ENCODE measurements at places on chromosomes 3 and 15. TPM values are rescaled to one million over a fixed set of nuclear protein-coding genes. Genes with fewer than 3 reads are reported as not detected.

XYLB gene
- 6.2 TPM for total RNA-seq

NR2E3 gene
- 0.72 TPM for total RNA-seq

SCG5 gene
- 2.6 TPM for total RNA-seq

STRIT1 gene
- total RNA-seq = not detected

SLC51A gene
- total RNA-seq = not detected

ERICH6 gene
- not detected for total RNA-seq

CSPG5 gene
- 0.81 TPM for total RNA-seq

GRCh38 chr3:86702381-86702958, 288.5 kb downstream of the VGLL3 start:
- no peak overlapping the region for H3K4me3 ChIP-seq
- no peaks in the 10 kb centered on the region for H3K27me3 ChIP-seq
- no peaks in the 10 kb centered on the region for H3K36me3 ChIP-seq

GRCh38 chr3:126704494-126705214, 614 bp downstream of the CHCHD6 start:
- no peaks in the 10 kb centered on the region for H3K27me3 ChIP-seq
- H3K36me3 ChIP-seq = no peaks in the 10 kb centered on the region
- no peak overlapping the region for H3K27ac ChIP-seq
- H3K4me3 ChIP-seq = peak overlapping the region; percentile 74

DNA sequence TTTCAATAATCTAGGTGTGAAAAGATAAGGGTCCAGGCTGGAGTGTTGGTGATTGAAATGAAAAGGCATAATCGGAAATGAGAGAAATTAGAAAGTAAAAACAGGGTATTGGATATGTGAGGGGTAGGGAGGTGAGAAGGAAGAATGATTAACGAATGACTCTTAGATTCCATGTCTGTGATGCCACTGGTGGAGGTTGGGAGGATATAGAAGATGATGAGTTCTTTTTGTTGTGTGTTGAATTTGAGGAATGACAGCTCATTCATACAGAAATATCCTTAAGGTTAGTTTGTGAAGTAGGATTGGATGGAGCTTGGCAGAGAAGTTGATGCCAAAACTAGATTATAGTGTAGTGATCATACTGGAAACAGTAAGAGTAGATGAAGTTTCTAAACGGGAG, 72.2 kb upstream of the CCNL1 start:
- no peaks in the 10 kb centered on the region for H3K4me1 ChIP-seq
- H3K27ac ChIP-seq = no peak overlapping the region
- H3K4me3 ChIP-seq = no peak overlapping the region

DNA sequence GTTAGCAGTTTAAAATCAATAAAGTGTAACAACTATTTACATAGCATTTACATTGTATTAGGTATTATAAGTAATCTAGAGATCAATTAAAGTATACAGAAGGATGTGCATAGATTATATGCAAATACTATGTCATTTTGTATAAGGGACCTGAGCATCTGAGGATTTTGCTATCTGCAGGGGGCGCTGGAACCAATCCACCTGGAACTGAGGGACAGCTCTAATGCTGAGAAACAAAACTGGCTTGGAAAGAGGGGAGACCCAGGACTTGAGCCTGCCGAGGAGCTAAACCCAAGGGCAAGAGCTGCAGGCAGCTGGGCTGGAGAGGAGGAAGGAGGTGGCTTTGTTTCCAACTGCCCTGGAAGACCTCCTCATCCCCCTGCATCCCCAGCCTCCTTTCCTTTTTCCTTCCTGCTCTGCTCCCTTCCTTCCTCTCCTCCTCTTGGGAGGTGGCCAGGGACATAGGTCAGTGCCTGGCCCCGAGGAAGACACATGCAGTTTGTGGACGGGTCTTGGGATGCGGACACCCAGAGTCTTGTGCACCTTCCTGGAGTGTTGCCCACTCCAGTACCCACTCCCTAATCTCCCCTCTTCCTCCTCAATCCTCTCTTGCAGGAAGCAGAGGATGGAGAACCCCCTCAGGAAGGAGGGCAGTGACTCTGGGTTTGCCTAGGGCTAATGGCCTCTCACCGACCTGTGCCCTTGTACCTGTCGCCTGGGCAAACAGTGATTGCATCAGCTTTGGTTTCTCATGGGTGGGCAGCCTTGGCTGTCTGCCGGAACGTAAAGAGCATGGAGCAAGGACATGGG, 825 bp upstream of the RTP3 start:
- no peak for DNase-seq
- H3K27me3 ChIP-seq = no peaks in the 10 kb centered on the region
- H3K4me3 ChIP-seq = no peak overlapping the region
- no peaks in the 10 kb centered on the region for H3K4me1 ChIP-seq

- no peak for DNase-seq
- H3K27me3 ChIP-seq = no peaks in the 10 kb centered on the region
- H3K4me3 ChIP-seq = no peak overlapping the region
- H3K36me3 ChIP-seq = no peaks in the 10 kb centered on the region
Measured at GRCh38 chr15:92448370-92448769, 54.7 kb downstream of the ST8SIA2 start.

DNA sequence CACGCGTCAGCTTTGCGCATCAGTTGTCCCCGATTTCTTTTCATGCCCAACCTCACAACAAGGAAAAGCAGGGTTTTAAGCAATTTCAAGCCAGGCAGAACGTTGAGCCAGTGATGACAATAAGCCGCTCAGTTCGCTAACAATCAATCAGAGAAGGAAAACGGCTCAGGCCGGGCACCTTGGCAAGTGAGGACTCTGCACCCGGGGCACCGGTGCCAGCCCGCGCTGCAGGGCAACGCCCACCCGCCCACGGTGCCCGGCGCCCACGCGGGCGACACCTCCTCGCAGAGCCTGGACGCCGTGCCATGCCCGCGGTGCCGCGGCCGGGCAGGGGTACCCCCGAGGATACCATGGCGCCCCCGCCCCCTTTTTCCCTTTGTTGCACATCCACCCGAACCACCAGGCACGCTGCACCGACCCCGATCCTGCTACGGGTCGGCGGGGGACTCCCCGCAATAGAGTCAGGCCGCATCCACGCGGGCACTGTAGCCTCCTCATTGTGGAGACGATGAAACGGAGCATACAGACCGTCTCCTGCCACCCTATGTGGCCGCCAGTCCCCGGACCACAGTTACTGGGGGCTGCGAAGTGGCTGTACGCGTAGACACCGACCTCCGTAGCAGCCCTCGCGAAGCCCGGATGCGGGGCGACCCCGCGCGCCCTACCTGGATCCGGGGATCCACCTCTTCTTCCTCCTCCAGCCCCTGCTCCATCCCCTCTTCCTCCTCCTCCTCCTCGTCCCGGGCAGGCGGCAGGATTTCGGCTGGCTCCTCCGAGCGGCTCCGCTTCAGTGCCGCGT, 581 bp downstream of the SH3BP5 start:
- peak overlapping the region; percentile 60 for H3K4me3 ChIP-seq
- no peaks in the 10 kb centered on the region for H3K36me3 ChIP-seq
- peak overlapping the region; percentile 4 for H3K27ac ChIP-seq
- peak; percentile 63 for DNase-seq
- H3K27me3 ChIP-seq = no peaks in the 10 kb centered on the region

- no peaks in the 10 kb centered on the region for H3K36me3 ChIP-seq
- DNase-seq = no peak
- H3K27ac ChIP-seq = no peak overlapping the region
- H3K27me3 ChIP-seq = no peaks in the 10 kb centered on the region
Measured at GRCh38 chr15:74387141-74387541, 19.7 kb upstream of the CYP11A1 start.

DNA sequence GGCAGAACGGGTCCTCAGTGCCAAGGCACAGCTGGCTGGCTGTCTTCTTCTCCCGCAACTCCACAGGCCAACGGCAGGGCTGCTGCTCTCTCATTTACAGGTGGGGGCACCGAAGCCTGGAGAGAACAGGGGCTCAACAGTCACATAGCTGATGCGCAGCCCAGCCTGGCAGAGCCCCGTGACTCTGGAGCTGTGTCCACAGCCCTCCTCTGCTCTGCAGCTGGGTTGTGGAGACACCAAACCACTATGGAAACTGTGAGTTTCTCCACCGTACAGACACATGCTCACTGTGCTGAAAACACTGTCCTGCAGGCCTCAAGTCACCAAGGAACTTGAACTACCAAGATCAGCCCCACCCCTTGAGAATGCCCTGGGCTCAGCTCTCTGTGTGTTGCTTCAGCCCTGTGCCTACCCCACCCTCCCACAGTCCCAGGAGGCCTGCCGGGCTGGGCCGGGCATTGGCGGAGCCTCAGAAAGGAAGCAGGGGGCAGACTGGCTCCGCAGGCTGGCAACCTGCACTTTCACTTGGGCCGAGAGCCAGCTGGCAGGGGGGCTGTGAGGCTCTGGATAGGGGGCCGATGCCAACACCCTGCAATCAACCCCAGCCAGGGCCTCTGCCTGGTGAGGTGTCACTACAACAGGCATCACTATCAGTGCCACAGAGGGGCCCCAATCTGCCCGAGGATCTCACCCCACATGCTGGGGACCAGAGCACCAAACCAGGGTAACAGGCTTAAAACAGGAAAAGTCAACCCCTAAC, 113.7 kb upstream of the RPL32 start:
- H3K36me3 ChIP-seq = no peaks in the 10 kb centered on the region
- H3K4me3 ChIP-seq = no peak overlapping the region
- peak overlapping the region; percentile 77 for H3K27ac ChIP-seq
- H3K27me3 ChIP-seq = no peaks in the 10 kb centered on the region
- H3K4me1 ChIP-seq = no peaks in the 10 kb centered on the region

DNA sequence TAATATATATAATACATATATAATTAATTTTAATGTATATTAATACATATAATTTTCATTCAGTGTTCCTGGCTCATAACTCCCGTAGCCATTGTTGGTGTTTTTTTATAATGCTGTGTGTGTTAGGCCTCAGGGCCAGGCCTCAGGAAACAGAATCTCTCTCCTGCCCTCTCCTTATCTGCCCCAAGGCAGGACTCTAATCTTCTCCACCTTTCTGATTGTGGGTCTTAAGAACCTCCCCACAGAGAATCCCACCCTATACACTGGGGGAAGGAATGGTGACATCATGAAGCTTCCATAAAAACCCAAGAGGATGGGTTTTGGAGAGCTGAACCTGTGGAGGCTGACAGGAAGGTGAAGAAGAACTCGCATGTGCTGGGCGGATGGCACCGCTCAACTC, 4.0 kb upstream of the FMN1 start:
- no peaks in the 10 kb centered on the region for H3K27me3 ChIP-seq
- H3K36me3 ChIP-seq = no peaks in the 10 kb centered on the region
- DNase-seq = no peak
- no peaks in the 10 kb centered on the region for H3K4me1 ChIP-seq
- no peak overlapping the region for H3K4me3 ChIP-seq

GRCh38 chr15:77311618-77312398, 108.1 kb downstream of the PEAK1 start:
- no peak overlapping the region for H3K4me3 ChIP-seq
- no peak for DNase-seq
- no peaks in the 10 kb centered on the region for H3K4me1 ChIP-seq
- no peak overlapping the region for H3K27ac ChIP-seq

GRCh38 chr15:41775651-41776050, 1.4 kb downstream of the MAPKBP1 start:
- peak overlapping the region; percentile 19 for H3K4me3 ChIP-seq
- peaks cover 5% of the 10 kb centered on the region for H3K4me1 ChIP-seq
- DNase-seq = no peak
- no peaks in the 10 kb centered on the region for H3K27me3 ChIP-seq
- H3K27ac ChIP-seq = no peak overlapping the region
- H3K36me3 ChIP-seq = peaks cover 1% of the 10 kb centered on the region

- DNase-seq = peak; percentile 69
- H3K4me3 ChIP-seq = no peak overlapping the region
- no peaks in the 10 kb centered on the region for H3K36me3 ChIP-seq
- H3K27me3 ChIP-seq = no peaks in the 10 kb centered on the region
- no peaks in the 10 kb centered on the region for H3K4me1 ChIP-seq
Measured at GRCh38 chr15:38690719-38691332, 126.2 kb upstream of the RASGRP1 start.

DNA sequence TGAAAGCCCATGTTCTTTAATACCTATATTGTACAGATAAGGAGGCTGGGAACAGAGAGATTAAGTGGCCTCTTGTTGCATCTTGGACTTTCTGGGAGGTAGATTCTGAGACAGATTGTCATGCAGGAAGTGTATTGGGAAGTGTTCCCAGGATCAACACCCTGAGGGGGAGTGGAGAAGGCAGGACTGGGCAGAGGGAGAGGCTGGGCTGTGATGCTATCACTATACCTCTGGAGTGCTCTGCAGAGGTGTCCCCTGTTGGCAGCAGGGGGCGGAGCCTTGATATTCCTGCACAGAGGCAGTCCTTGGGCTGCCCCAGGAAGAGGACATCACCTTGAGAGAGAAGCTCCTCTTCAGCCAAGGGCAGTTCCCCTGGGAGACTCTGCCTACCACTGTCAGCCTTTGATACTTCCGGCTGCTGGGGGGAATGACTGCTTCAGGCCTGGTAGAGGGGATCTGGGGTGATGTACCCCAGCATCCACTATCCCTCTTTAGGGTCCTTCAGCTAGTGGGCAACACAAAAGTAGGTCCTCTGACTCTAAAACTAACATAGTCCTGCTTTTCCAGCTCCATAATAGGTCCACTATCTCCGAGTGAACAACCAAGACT, 97.4 kb upstream of the RNU6-1 start:
- H3K36me3 ChIP-seq = no peaks in the 10 kb centered on the region
- no peak overlapping the region for H3K27ac ChIP-seq
- H3K4me1 ChIP-seq = no peaks in the 10 kb centered on the region
- no peak overlapping the region for H3K4me3 ChIP-seq
- no peaks in the 10 kb centered on the region for H3K27me3 ChIP-seq

GRCh38 chr3:42369832-42370231, 40.6 kb downstream of the LYZL4 start:
- H3K36me3 ChIP-seq = no peaks in the 10 kb centered on the region
- H3K27ac ChIP-seq = peak overlapping the region; percentile 26
- DNase-seq = no peak
- no peak overlapping the region for H3K4me3 ChIP-seq
- H3K4me1 ChIP-seq = no peaks in the 10 kb centered on the region

DNA sequence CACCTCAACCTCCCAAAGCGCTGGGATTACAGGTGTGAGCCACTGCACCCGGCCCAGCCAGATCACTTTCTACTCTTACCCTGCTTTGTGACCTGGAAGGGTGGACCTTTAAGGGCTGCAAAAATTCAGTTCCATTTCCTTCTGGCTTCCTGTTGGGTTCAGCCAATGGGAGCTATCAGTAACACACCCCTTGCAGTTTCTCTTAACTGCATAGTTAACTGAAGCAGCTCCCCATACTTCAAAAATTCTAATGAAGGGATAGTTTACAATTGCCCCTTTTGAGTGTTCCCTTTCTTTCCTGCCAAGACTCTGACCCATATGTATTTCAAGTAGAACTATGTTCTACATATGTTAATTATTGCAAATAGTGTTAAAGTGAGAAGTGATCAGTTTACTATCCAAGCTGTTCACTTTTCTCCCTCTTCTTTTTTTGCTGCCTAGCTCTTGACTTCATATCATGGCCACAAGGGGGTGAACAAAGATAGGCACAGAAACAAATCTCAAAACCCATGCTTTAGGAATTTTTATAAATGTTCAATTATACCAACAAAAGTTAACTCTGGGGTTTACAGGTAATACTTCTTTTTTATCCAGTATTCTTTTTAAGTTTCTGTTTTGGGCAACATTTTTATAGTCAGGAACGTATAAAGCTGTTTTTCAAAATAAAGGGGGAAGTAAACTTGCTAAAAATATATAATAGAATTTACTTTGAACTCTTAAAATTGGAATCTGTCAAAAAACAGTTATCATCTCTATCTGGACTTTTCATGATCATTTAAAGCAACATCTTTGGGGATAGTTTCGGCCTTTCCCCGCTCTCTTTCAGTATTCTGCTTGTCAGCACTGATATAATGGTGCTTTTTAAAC, 8.1 kb downstream of the PGBD4 start:
- DNase-seq = no peak
- no peaks in the 10 kb centered on the region for H3K27me3 ChIP-seq
- no peak overlapping the region for H3K4me3 ChIP-seq

All from aorta (tissue), 5 donors.